Stimulated activated naive CD8-positive, alpha-beta T cell treated with anti-CD3 and anti-CD28 coated beads, Interleukin-15, Interleukin-2, amounts not matched to agents 100 U/mL and 50 U/mL, for 24 hours (primary cell): ENCODE measurements at places on chromosomes 13 and 19.

- DNase-seq = no peak
Measured at GRCh38 chr13:42804244-42804874, 23.0 kb downstream of the FAM216B start.

DNA sequence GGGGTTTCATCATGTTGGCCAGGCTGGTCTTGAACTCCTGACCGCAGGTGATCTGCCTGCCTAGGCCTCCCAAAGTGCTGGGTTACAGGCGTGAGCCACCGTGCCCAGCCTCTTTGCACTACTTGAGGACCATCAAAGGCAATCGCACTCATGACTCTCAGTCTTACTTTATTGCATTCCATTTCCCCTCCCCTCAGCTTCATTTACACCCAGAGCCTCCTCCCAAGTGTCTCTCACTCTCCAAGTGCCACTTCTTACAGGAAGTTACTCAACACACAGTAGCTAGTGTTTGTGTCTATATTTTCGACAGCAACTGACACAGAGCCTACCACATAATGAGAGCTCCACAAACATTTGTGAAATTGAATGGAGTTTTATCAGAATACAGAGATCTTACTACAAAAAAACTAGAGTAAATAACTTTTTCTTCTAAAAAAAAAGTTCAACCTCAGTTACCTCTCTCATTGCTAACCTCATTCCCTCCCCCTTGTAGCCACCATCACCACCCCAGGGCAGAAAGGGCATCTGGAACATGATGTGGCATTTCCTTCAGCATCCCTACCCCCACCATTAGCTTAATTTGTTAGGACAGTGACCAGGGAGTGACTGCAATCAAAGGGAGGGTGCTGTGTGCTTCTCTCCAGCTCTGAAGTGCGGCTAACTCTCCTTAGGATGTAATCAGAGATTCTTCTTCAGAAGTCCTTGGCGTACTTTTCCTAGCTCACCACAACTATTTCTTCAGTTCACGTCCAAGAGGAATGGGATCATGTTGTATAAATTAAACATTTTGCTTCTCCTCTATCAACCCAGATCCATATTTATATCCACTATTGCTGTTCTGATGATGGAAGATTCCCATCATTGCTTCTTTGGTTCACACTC lies 17.0 kb upstream of the RUBCNL start:
- no peak for DNase-seq

DNA sequence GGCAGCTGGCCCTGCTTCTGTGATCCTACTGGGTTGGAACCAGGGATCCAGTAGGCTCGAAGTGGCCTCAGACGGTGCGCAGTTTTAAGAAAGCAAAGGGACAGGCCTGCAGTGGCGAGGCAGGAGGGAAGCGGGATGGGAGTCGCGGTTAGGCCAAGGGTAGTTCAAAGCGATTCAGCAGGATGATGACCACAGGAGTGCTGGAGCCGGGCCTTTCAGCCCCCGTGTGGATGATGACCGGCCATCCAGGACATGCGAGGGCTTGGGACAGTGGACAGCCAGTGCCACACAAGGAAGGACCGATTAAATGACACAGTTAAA lies 854 bp downstream of the RNASEH2B start:
- no peak for DNase-seq

DNA sequence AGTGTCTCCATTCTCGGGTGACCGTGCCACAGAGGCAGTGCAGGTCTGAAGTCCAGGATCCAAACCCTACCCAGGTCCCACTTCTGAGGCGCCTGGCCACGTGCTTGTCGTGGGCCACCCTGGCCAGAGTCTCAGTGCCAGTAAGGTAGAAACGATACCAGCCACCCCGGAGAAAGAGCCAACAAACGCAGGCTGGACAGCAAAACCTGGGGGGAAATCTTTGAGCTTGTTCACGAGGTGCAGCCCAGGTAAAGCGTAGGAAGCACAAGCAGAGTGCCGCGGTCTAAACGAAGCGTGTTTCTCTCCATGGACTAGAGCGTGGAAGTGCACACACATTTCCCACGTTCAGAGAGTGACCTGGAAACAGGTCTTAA lies 95.6 kb downstream of the ATP11A start:
- no peak for DNase-seq

GRCh38 chr13:111183959-111184358 lies 68.8 kb downstream of the ARHGEF7 start:
- no peak for DNase-seq
